Heart left ventricle (tissue), 16 donors: ENCODE measurements at places on chromosomes 2 and 18.

GRCh38 chr18:79275992-79276391, 119.7 kb upstream of the NFATC1 start:
- peaks cover 30% of the 10 kb centered on the region for H3K36me3 ChIP-seq
- no peak overlapping the region for H3K27ac ChIP-seq
- no peak for DNase-seq
- H3K27me3 ChIP-seq = no peaks in the 10 kb centered on the region
- H3K4me3 ChIP-seq = no peak overlapping the region

DNA sequence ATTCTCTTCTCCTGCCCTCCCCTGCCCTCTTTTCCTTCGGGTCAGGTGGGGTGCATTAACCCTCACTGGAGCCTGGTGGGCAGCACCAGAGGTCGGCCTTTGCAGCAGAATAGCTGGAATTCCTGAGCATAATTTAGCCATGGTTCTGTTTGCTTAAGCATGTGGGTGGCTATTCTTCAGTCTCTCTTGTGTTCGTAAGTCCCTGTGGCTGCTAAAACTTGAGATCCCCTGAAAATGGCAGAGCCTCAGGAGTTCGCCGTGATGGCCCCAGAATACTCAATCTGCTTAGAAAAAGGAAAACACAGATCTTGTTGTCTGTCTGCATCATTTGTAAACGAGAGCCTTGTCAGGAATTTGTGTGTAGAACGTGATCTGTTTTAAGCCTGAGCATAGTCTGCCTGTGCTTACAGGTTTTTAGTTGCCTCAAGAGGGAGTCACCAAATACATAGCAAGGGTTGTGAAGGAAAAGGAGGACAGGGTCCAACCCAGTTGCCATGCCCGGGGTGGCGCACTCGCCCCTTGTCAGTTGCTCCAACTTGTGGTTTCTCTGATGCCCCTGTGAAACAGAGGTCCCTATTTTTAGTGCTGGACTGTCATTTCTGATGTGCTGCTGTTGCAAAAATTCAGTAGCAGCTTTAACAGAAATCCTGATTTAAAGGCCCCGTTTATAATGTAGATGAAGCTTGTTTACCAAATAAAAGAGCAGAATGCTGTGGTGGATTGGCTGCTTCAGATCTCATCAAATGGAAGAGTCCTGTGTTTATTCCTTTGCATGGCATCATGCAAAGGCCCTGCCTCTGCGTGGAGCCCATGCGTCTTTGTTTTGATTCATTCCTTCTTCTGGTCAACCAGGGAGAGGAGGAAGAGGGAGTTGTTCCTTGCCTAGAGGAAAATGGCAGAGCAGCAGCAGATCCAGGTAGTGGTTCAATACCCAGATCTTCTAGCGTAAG, 74.8 kb downstream of the WDSUB1 start:
- no peak for DNase-seq
- no peak overlapping the region for H3K4me3 ChIP-seq
- H3K27me3 ChIP-seq = no peaks in the 10 kb centered on the region
- H3K4me1 ChIP-seq = peaks cover 3% of the 10 kb centered on the region
- no peak overlapping the region for H3K27ac ChIP-seq

- no peak overlapping the region for H3K27ac ChIP-seq
- H3K27me3 ChIP-seq = no peaks in the 10 kb centered on the region
- no peak overlapping the region for H3K4me3 ChIP-seq
Observed at GRCh38 chr2:68693951-68694350, 40.7 kb upstream of the ARHGAP25 start.

GRCh38 chr2:232833830-232834229, 36.2 kb upstream of the SNORC start:
- DNase-seq = no peak
- peaks cover 7% of the 10 kb centered on the region for H3K4me1 ChIP-seq
- no peak overlapping the region for H3K4me3 ChIP-seq
- no peak overlapping the region for H3K27ac ChIP-seq
- H3K36me3 ChIP-seq = peaks cover 50% of the 10 kb centered on the region

DNA sequence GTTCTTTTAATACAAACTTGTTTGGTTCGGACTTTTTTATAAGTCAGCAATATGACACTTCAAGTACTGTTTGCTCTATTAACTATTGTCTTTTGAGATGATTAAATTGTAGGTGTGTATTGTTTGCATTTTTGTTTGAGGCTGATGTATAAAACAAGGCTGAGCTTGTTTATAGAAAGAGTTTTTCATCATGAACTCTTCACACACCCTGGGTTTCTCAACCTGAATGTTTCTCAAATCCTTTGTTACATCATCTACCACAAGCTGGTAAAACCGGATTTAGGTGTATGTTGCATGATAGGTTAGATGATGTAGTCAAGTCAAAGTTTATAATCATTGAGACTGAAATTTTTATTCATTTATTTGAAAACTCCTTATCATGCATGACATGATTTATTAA, 335.2 kb upstream of the LRATD1 start:
- H3K4me1 ChIP-seq = no peaks in the 10 kb centered on the region
- H3K36me3 ChIP-seq = no peaks in the 10 kb centered on the region
- peaks cover 4% of the 10 kb centered on the region for H3K27me3 ChIP-seq
- no peak for DNase-seq

DNA sequence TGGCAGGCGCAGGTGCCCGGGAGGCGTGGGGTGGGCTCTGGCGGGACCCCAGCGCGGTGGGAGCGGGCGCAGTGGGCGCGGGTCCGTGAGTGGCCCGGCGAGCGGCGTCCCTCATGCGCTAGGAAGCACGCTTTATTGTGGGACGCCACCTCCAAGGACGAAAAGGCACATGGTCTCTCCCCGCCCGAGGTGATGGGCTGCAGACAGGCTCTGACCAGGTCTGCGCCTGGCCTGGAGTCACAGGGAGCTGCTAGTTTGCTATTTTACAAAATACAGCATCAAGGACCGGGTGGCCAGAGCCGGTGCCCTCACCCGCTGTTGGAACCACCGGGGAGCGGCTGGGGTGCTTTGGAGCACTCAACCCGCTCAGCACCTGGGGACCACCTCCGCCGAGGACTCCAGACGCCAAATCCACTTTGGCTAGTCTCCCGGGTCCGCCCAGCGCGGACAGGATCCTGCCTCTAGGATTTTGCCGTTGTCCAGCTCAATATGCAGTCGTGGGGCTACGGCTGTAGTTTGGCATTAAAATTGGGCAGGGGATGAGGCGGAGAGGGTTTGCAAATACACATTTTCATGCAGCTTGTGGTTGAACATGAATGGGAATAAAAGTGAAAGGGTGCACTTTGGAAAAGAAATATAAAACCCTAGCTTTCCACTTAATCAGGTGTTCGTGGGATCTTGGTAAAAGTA, 65.4 kb downstream of the LRRFIP1 start:
- H3K27ac ChIP-seq = peak overlapping the region; percentile 93
- H3K4me3 ChIP-seq = peak overlapping the region; percentile 77
- no peaks in the 10 kb centered on the region for H3K36me3 ChIP-seq
- H3K4me1 ChIP-seq = peaks cover 87% of the 10 kb centered on the region

DNA sequence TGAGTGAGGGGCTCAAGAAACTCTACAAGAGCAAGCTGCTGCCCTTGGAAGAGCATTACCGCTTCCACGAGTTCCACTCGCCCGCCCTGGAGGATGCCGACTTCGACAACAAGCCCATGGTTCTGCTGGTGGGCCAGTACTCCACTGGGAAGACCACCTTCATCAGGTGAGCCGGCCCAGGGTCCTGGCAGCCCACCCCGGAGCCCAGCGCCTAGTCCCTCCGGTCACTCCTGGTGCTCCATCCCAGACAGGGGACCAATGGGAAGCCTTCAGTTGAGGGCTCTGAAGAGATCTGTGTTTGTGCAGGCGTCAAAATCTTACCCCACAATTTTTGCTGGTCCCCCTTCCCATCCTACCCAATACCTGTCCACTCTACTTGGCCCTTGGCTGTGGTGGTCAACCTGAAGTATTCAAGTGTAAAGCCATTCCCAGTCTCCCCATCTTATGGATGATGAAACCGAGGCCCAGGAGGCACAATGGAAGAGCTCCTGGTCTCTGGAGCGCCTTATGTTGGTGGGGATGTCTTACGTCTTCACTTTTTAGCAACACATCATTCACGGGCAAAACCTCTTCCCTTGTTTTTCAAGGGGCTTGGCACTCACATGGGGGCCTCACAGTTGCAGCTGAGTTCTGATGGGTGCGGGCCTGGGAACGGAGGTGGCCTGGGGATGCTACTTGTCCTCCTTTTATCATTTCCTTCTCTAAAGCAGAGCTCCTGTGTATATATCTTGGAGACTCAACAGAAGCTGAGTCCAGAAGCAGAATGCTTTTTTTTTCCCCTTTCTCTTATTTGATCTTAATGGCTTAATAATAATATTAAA, 941 bp downstream of the EHD3 start:
- H3K4me3 ChIP-seq = peak overlapping the region; percentile 75
- H3K27ac ChIP-seq = no peak overlapping the region

- H3K4me3 ChIP-seq = no peak overlapping the region
- H3K4me1 ChIP-seq = peaks cover 14% of the 10 kb centered on the region
- H3K36me3 ChIP-seq = no peaks in the 10 kb centered on the region
- H3K27me3 ChIP-seq = no peaks in the 10 kb centered on the region
- peak; percentile 72 for DNase-seq
Observed at GRCh38 chr2:101961338-101962191, 30.2 kb upstream of the IL1R2 start.

DNA sequence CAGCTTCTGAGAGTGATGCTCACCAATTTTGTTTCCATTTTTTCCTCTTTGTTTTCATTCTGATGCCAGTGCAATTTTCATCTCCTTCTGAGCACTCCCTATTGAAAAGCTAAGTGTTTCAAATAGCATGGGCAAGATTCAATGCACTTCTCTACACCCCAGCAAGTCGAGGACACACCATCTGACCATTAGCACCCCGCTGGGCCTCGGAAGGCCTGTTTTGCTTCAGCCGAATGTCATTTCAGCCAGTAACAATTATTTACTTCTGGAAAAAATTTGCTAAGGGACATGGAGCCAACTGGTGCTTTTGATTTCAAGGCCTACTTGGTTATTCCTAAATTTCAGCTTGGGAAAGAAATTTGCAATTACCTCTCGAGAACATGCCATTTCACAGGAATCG, 392.4 kb downstream of the RNF144A start:
- no peaks in the 10 kb centered on the region for H3K27me3 ChIP-seq
- DNase-seq = no peak
- no peak overlapping the region for H3K4me3 ChIP-seq
- H3K27ac ChIP-seq = no peak overlapping the region

DNA sequence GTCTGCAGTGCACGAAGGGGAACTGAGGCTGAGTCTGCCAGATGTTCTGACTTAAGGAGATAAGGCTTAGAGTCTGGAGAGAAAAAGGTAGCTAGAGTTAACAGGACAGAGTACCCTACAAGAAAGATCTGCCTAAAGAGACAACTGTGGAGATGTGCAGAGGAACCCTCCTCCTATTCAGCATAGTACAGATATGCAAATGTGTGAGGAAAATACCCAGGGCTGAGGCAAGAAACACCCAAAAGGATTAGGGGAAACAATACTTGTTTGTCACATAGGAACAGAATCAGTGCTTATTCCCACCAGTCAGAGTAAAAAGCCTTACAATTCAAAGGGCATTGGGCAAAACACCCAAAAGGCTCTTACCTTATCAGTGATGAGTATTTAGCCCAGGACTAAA, 67.8 kb downstream of the SS18 start:
- H3K27me3 ChIP-seq = no peaks in the 10 kb centered on the region
- H3K4me3 ChIP-seq = no peak overlapping the region
- no peaks in the 10 kb centered on the region for H3K4me1 ChIP-seq
- H3K36me3 ChIP-seq = peaks cover 23% of the 10 kb centered on the region

DNA sequence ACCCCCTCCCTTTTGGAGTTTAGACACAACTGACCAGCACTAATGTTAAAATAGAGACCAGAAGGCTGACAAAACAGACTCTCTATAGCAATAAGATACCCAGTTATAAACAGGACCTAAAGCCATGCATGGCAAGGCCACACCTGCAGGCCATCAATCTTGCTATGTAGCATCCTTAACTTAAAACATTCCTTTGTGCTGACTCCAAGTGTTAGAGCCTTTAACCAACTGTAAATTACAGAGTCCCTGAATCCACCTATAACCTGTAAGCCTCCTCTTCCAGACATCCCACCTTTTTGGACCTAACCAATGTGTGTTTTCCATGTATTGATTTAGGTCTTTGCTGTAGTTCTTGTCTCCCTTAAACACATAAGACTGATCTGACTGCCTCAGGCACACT, 17.9 kb downstream of the ANKMY1 start:
- no peak for DNase-seq
- no peaks in the 10 kb centered on the region for H3K4me1 ChIP-seq
- peaks cover 25% of the 10 kb centered on the region for H3K36me3 ChIP-seq
- no peak overlapping the region for H3K27ac ChIP-seq

DNA sequence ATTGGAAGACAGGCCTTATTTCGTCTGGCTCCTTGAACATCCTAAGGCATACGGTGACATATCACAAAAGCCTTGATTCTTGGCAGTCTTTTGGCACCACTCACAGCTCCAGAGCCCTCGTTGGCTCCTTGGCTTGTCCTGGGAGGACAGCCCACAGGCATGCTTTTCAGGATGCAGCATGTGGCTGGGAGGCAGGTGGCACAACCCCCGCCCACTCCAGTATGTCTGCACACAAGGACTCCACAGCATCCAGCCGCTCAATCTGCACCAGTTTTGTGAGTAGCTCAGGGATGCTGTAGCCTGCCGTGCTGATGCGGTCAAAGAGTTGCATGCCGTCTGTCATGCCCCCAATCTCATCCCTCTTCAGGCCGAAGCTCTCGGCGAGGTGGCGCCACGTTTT, 92.3 kb downstream of the EDAR start:
- H3K27ac ChIP-seq = no peak overlapping the region
- no peak for DNase-seq
- no peaks in the 10 kb centered on the region for H3K36me3 ChIP-seq
- H3K4me3 ChIP-seq = no peak overlapping the region
- H3K27me3 ChIP-seq = no peaks in the 10 kb centered on the region
- no peaks in the 10 kb centered on the region for H3K4me1 ChIP-seq

DNA sequence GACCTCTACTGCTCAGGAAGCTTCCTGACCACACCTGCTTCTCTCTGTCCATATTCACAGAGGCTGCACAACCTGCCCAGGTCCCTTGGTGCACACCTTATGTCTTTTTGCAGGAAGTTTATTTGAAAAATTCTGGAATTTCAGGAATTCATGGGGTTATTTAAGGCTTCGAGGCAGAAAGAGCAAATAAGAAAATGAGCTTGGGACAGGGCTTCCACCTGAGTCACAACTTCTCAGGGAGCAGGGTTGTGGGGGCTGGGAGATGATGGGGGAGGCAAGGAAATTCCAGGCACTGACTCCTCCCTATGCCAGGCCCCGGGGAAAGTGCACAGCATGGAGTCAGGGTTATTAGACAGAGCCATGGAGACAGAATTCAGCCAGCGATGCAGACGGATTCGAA, 57.7 kb downstream of the INHBB start:
- no peak overlapping the region for H3K4me3 ChIP-seq
- H3K27ac ChIP-seq = no peak overlapping the region
- H3K36me3 ChIP-seq = no peaks in the 10 kb centered on the region
- no peaks in the 10 kb centered on the region for H3K4me1 ChIP-seq

GRCh38 chr2:216849987-216850386, 9.9 kb downstream of the TNP1 start:
- no peak overlapping the region for H3K27ac ChIP-seq
- no peak overlapping the region for H3K4me3 ChIP-seq
- DNase-seq = peak; percentile 81
- H3K27me3 ChIP-seq = no peaks in the 10 kb centered on the region
- H3K36me3 ChIP-seq = no peaks in the 10 kb centered on the region

- H3K4me1 ChIP-seq = no peaks in the 10 kb centered on the region
- no peak overlapping the region for H3K27ac ChIP-seq
- no peak overlapping the region for H3K4me3 ChIP-seq
- H3K27me3 ChIP-seq = no peaks in the 10 kb centered on the region
- no peaks in the 10 kb centered on the region for H3K36me3 ChIP-seq
Observed at GRCh38 chr18:49764032-49764431, 49.3 kb downstream of the ACAA2 start.
